ENCODE measurements at places on chromosomes 7 and 10. TPM values are rescaled to one million over a fixed set of nuclear protein-coding genes. Genes with fewer than 3 reads are reported as not detected.

GRCh38 chr7:7100432-7100849, 81.9 kb upstream of the C1GALT1 start:
- H3K4me3 ChIP-seq, result no peak overlapping the region
- peaks cover 28% of the 10 kb centered on the region for H3K4me1 ChIP-seq
- H3K36me3 ChIP-seq, result no peaks in the 10 kb centered on the region
- DNase-seq, result no peak
- no peak overlapping the region for H3K27ac ChIP-seq

The MOGAT3 gene
- not detected for total RNA-seq

GRCh38 chr7:100895956-100896731, 456 bp upstream of the ACHE start:
- H3K4me3 ChIP-seq, result peak overlapping the region; percentile 82
- peaks cover 21% of the 10 kb centered on the region for H3K27me3 ChIP-seq
- peak overlapping the region; percentile 73 for H3K27ac ChIP-seq
- peaks cover 16% of the 10 kb centered on the region for H3K4me1 ChIP-seq
- DNase-seq, result no peak

GRCh38 chr10:94216201-94216600, 146.5 kb downstream of the NOC3L start:
- peaks cover 53% of the 10 kb centered on the region for H3K4me1 ChIP-seq
- H3K4me3 ChIP-seq, result no peak overlapping the region
- no peaks in the 10 kb centered on the region for H3K27me3 ChIP-seq
- peaks cover 1% of the 10 kb centered on the region for H3K36me3 ChIP-seq
- no peak overlapping the region for H3K27ac ChIP-seq

GRCh38 chr10:5434017-5434753, 21.8 kb downstream of the NET1 start:
- DNase-seq, result no peak
- H3K4me1 ChIP-seq, result peaks cover 20% of the 10 kb centered on the region
- no peak overlapping the region for H3K4me3 ChIP-seq
- H3K27ac ChIP-seq, result peak overlapping the region; percentile 93
- peaks cover 9% of the 10 kb centered on the region for H3K36me3 ChIP-seq
